ENCODE measurements at places on chromosomes 1 and 21. TPM values are rescaled to one million over a fixed set of nuclear protein-coding genes. Genes with fewer than 3 reads are reported as not detected.

RUNX1 gene
- 22.1 TPM for total RNA-seq

GRCh38 chr1:44949286-44949685 lies 37.1 kb downstream of the EIF2B3 start:
- no peak for DNase-seq

DNA sequence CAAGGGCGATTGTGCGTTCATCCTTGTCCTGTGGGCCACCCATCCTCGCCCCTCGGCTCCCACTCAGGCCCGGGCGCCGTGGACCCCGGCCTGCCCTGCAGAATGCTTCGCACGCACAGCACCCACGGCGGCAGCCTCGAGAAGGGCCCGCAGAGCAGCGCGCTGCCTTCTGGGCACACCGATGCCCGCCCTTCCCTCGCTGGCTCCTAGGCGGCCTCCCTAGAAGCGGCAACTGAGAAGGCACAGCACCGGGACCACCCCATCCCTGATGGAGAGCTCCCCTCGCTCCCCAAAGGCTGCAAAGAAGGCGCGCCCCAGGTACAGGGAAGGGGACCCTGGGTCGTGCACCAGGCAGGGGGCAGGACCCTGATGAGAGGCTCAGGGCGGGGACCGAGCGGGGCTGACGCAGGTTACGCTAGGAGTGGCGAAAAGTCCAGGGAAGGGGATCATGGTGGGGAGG lies 971 bp downstream of the CAPZB start:
- DNase-seq, result no peak

CD84 gene
- 3.8 TPM for total RNA-seq

TMCC2 gene
- total RNA-seq, result 16.5 TPM

GRCh38 chr1:35894183-35894582 lies 11.2 kb downstream of the AGO1 start:
- no peak for DNase-seq

- peak; percentile 85 for DNase-seq
These were observed 47.4 kb upstream of the LBR start for GRCh38 chr1:225474986-225475820.

DNA sequence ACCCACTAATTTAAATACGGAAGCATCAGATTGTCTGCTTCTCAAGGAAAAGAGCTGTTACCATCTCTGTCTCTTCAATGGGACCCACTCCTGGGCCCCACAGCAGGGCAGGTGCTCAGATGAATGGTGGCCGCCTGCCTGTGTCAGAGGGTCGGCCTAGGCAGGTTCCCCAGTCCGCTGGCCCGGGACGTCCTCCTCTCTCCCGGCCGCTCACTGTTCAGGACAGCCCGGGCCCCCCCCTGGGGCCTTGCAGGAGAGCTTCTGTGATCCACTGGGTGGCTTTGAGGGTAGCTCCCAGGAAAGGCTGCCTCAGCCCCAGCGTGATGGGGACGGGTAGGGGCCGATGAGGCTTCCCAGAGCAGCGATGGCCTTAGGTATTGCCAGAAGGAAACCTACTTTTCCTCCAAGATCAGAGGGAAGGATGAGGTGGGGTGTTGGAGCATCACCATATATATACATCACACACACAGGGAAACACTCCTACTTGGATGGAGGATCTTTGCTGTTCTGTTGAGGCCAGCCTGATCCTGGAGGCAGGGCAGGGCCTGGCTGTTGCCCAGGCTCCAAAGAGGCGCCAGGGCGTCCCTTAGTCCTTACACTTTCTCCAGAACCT lies 231.3 kb downstream of the SDCCAG8 start:
- no peak for DNase-seq
